ENCODE measurements at places on chromosomes 4 and X.

DNA sequence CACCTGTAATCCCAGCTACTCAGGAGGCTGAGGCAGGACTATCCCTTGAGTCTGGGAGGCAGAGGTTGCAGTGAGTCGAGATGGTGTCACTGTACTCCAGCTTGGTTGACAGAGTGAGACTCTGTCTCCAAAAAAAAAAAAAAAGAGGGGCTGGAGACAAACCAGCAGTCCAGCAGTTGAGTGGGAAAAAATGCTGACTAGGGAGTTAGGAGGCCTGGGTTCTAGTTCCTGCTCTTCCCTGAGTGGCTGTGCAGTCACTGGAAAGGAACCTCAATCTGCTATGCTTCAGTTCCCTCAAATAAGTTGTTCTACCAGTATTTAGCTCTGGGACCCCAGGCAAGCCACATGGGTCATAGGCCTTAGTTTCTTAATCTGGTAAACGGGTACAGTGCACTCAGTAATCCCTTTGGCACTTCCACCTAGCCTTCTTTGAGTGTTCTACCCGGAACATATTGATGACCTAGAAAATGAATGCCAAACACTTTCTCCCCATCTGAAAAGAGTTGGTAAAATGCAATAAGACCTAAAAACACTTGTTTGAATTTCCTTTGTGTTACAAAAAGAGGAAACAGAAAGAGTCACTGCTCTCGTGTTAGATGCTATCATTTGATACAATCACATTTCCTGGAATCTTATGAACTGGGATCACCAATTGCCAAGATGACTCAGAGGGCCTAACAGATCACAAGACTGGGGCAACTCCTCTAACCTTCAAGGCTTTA is 99.3 kb upstream of the EGFL6 start:
- DNase-seq, result no peak

GRCh38 chr4:71468116-71468710 is 129.4 kb downstream of the SLC4A4 start:
- no peak for DNase-seq

- DNase-seq, result no peak
Measured at GRCh38 chr4:38943343-38943742, 75.7 kb downstream of the FAM114A1 start.

GRCh38 chr4:22456291-22456690 is 59.6 kb downstream of the ADGRA3 start:
- no peak for DNase-seq

DNA sequence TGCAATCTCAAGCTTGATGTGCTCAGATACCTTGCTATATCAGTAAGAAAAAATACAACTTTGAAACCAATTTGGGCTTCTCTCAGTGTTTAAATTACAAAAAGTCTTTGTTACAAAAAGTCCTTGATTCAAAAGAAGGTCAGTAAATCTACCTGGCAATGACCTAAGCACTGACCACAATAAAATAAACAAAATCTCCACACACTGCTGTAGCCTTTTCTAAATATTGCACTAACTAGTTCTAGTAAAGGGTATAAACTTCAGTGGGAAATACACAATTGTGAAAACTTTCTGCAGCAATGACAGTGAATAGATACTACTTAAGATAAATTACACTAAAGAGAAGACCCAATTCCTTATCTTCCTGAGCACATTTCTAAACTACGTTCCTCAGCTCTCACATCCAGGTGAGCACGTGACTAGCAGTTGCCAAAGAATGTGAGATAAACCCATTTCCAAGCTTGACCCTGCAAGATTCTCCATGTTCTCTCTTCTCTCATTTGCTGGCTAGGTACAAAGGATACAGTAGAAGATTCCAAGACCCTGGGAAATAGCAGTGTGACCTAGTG is 81.4 kb upstream of the GPR34 start:
- no peak for DNase-seq

- DNase-seq, result no peak
Measured at GRCh38 chr4:82517043-82517442, 44.7 kb downstream of the TMEM150C start.

DNA sequence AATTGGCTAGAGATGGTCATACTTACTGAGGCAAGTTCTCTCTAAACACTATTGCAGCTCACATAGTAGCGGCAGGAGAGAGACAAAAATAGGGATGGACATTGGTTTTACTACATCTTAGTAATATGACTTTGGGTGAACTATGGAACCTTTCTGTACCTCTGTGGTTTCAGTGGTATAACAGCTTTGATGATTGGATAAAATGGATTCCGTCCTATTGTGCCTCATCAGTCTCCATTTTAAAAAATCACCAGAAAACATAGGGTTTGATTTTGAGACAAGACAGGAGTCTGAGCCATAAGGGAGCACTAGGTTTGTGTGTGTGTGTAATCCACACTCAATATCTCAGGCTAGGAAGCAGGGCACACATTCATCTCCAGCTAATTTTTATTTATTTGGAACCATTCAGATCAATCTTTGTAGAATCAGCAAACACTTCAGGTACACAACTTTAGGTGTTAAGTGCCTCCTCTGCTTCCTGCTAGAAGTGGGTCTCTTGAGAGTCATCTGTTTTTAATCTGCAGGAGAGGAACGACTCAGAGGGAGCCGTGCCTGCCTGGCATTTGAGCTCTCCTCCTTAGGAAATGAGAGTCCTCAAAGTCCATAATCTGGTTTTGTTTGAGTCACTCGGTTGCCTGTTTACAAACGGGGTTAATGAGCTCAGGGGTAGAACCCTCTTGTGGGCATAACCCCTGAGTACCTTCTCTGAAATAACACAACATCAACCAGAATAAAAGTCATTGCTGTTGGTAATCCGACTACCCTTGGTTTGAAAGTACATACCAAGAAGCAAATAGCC is 238.5 kb upstream of the BOD1L1 start:
- DNase-seq, result no peak

DNA sequence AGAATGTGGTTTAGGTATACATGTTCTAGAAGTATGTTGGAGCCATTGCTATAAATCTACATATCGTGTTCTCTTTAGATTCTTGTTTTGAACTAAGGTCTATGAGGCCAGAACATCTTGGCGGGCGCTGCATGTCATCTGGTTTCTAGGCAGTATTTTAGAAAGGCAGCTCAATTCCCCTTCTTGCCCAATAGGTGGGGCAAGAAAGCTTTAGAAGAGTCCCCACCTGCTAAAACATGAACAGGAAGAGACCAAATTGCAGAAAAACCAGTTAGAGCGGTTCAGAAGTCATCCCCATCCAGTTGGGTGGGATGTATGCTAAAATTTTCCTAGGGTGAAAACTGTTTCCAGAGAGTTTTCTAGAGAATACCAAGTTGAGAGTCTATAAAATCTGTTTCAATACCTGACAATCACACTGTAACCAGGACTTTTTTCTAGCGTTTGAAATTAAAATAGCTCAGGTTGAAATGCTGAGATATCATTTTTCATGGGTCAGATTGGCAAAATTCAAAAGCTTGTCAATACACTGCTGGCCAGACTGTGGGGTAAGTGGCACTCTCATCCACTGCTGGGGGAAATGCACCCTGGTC is 17.5 kb upstream of the SH3KBP1 start:
- no peak for DNase-seq

- no peak for DNase-seq
Measured at GRCh38 chr4:61741327-61742096, 541.4 kb downstream of the ADGRL3 start.

- DNase-seq, result no peak
Measured at GRCh38 chrX:118503260-118504041, 7.8 kb downstream of the DOCK11 start.

DNA sequence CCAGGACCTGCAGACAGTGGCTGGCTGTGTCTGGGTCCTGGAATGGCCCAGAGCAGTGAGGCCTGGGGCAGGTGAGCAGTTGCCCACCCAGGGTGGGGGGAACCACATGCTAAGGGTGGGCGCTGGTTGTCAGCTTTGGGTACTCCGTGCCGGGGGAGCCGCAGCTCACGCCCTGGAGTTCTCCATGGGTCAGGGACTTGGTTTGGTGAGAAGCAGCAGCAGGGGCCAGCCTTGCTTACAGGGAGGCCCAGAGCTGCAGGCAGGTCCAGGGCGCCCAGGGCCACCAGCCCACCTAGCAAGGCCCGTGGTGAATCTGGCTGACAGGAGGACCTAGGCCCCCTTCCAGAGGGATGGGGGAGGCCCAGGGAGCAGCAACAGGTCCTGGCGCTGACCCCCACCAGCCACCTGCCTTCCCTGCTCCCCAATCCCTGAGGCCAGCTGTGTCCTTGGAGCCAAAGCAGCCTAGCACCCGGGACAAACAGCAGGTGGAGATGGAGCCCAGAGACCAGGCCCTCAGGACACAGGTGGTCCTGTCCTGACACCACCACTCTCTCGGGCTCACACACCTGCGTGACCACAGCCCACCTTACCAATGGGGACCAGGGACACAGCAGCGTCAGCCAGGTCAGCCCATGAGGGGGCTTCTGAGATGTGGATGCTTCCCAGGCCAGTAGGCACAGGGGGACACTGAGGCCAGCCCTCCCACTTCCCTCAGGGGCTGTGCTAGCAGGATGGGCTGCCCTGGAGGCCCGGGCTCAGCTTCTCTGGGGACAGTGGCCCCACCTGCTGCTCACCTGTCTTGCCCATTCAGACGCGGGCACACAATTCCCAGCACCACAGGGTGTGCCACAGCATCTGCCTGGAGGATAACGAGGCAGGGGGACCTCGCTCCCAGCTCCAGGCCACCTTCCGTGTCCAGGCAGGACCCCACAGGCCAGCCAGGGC is 3.5 kb downstream of the MXD4 start:
- DNase-seq, result no peak

DNA sequence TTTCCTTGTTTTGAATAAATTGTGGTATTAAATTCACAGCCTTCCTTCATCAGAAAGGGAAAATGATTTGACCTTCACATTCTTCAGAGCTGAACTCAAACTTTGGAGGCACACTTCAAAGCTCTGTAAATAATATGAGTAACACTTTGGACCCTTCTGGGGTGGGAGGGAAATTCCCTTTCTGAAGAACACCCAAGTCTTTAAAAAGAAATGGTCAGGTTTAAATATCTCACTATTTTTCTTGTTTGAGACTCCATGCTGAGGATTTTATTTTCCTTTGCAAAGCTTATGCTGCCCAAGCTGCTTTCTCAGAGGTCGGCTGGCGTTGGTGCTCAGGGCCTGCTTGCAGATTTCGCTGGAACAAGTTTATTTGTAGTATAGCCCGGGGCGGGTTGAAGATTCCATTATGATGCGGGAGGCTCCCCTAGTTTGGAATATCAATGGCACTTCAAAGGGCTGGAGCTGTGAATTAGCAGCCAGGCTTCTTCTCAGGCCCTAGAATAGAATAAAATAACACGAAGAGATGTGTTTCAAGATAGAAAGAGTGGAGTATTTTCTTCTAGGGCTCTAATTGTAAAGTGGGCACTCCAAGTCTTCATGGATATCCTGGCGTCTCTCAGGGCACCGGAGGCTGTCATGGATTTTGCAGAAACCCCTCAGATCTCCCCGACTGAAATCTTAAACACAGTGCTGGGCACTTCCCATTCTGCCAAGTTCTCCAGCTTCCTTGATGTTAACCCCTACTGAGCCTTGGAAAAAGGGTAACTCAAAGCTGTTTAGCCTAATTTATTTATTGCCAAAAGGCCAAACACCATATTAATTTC is 315.6 kb downstream of the GPAT3 start:
- no peak for DNase-seq

DNA sequence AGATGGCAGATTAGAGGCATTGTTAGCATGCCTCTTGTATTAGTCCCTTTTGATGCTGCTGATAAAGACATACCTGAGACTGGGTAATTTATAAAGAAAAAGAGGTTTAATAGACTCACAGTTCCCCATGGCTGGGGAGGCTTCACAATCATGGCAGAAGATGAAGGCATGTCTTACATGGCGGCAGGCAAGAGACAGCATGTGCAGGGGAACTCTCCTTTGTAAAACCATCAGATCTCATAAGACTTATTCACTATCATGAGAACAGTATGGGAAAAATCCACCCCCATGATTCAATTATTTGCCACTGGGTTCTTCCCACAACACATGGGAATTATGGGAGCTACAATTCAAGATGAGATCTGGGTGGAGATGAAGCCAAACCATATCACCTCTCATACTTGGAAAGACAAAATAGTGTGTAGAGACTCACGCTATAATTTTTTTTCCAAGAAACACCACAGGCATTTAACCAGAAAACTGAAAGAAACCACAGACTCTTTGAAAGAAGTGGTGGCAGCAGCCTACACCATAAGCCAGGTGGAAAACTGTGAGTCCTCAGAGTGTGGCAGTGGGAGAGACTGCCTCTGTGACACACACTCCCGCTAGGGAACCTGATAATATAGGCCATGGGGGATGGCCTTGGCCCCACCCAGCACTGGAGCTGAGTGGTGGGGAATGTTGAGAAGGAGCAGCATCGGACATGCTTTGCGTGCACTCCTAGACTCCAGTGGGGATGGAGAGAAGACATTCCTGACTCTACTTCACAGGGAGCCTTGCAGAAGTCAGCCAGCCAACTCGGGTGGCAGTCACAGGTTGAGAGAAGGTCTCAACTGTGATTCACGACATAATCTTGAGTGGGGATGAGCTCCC is 51.5 kb downstream of the SLC2A9 start:
- DNase-seq, result no peak

GRCh38 chr4:102196221-102196620 is 149.1 kb downstream of the SLC39A8 start:
- no peak for DNase-seq

DNA sequence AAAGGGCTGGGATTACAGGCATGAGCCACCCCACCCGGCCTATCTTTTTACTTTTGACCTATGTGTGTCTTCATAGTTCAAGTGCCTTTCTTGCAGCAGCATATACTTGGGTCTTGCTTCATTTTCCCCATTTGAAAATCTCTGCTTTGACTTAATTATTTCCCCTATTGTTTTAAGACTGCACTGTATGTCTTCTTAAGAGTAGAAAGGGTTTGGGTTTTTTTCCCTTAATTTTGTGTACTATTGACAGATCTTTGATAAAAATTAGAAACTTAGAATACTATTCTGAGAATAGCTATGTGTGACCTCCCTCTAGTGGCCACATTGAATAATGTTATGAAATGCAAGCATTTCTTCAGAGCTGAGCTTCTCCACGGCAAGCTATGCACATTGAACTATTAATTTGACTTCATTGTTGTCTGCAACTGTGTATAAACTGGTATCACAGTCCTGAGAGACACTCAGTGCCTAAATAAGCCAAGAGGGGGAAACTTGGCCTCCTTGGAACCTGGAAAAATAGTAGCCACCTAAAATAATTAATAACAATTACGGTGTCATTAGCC is 8.7 kb upstream of the SLC25A4 start:
- DNase-seq, result no peak

DNA sequence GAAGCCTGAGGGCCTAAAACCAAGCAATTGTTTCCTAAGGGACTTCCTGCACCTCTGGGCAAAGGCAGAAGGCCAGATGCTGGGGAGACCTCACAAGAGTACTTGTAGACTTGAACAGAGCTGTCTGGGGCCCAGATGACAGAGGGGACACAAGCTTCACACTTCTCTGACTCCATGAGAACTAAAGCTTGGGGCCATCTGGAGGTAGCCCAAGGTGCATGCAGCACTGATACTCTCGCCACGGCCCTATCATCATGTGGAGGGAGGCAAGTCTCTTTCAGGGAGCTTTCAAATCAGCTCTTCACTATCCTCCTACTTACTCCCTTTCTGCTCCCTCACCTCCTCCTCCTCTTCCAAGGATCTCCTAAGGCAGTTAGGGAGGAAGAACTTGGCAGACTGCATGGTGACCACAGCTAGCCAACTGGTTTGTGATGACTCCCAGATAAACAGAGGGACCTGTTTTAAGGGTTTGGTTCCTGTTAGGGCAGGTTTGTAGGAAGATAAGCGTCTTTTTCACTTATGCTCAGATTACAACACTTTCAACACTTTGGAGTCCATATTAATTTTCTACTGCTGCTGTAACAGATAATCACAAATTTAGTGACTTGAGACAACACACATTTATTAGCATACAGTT is 23.8 kb downstream of the MSL3 start:
- DNase-seq, result no peak

Measured in stimulated activated CD4-positive, alpha-beta T cell treated with anti-CD3 and anti-CD28 coated beads, TNF-alpha, amount 100 ng/mL, for 4 hours (primary cell).